ENCODE measurements at places on chromosomes 5 and 9.

- DNase-seq: no peak
Measured at GRCh38 chr9:137593176-137593575, 2.9 kb upstream of the ZMYND19 start.

GRCh38 chr5:37554938-37555337, 175.8 kb downstream of the WDR70 start:
- peak; percentile 46 for DNase-seq

DNA sequence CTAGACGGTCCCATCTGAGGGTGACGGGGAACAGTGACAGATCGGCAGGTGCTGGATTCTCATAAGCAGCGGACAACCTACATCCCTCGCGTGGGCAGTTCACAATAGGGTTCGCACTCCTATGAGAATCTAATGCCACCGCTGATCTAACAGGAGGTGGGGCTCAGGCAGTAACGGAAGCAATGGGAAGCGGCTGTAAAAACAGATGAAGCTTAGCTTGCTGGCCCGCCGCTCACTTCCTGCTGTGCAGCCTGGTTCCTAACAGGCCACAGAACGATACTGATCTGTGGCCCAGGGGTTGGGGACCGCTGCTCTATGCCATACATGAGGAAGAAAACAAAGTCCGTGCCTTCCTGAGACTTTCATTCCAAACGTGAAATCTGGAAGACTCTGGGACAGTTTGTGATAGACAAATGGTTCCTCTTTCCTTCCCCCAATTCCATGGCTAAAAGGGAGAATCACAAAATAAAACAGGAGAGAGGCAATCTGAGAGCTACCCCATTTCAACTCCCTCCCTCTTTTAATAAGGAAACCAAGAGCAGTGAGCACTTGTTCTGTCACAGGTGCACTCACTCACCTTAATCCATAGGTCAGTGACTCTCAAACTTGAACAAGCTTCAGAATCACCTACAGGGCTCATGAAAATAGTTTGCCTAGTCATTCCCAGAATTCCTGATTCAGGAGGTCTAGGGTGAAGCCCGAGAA, 12.1 kb downstream of the PDCL start:
- DNase-seq: no peak

GRCh38 chr5:126752081-126752785, 24.7 kb upstream of the LMNB1 start:
- DNase-seq: no peak

- no peak for DNase-seq
Measured at GRCh38 chr5:144323181-144323580, 152.5 kb downstream of the KCTD16 start.

GRCh38 chr5:116757326-116757725, 182.7 kb upstream of the SEMA6A start:
- no peak for DNase-seq

GRCh38 chr5:32051796-32052195, 122.3 kb downstream of the GOLPH3 start:
- no peak for DNase-seq

DNA sequence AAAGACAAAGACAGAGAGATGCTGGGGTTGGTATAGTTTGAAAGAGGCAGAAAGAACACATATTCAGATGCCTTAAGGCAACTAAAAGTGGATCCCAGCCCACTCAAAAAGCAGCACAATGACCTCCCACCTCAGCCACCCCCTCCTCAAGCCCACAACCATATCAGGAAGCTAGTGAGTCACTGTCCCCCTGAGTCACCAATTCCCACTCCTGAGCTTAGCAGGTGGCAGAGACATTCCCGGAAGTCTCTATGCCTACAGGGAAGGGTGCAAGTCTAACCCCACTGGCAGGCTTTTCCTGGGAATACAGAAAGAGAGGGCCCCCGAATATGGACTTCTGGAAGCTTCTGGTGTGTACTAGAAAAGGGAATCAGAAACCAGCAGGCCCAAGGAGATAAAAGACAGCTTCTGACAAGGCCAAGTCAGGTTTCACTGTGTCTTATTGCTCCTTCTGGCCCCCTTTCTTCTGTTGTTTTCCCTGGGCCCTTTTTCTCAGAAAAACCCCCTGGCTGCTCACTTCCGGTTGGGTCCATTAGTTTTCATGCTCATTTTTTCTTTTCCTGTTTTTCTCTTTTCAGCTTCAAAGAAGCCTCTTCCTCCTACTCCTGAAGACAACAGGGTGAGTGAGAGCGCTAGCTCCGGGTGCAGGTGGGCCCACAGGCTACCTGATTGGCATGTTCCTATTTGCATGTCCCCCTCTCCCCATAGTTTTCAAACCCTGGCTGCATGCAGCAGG, 36.8 kb downstream of the ITK start:
- no peak for DNase-seq

- no peak for DNase-seq
Measured at GRCh38 chr9:136858452-136858843, 6.3 kb downstream of the MAMDC4 start.

DNA sequence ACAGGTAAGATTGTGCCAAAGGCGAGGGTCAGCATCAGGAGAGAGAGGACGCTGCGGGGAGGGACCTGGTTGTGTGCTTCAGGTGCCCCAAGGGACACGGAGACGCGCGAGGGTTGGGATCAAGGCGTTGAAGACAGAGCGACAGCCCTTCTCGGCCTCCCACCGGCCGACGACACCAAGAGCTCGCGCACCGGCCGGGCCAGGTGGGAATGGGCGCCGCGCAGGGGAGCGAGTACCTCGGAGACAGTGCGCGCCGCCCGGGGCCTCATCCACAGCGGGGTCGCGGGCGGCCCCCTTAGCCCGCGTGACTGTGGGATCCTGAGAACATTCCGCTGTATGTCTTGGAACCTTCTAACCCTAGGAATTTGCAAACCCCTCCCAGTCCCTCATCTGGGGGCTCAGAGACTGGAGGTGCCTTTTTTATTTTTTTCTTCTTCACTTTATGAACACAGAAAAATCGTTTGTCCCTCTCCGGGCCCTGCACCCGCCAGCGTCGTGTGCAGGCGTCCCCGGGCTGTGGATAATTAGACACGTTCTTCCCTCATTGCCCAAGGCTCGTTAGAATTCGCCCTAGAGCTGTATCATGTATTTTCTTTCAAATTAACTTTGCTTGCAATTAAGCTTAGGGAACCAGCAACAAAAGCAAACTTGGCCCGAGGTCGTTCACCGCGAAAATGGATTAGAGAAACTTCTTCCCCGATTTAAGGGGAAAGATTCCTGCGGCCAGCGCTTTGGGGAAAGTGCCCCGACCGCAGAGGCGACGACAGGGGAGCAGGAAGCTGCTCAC, 4.8 kb downstream of the FOXE1 start:
- DNase-seq: no peak

GRCh38 chr9:101706261-101706798, 32.1 kb downstream of the GRIN3A start:
- DNase-seq: peak; percentile 44

GRCh38 chr9:128103589-128103962, 24.0 kb downstream of the PTGES2 start:
- DNase-seq: peak; percentile 75

GRCh38 chr9:124769549-124770358, 1.4 kb downstream of the NR6A1 start:
- no peak for DNase-seq

GRCh38 chr5:120372899-120373298, 91.2 kb upstream of the PRR16 start:
- no peak for DNase-seq

GRCh38 chr9:128145536-128145935, 3.7 kb upstream of the LCN2 start:
- DNase-seq: no peak

DNA sequence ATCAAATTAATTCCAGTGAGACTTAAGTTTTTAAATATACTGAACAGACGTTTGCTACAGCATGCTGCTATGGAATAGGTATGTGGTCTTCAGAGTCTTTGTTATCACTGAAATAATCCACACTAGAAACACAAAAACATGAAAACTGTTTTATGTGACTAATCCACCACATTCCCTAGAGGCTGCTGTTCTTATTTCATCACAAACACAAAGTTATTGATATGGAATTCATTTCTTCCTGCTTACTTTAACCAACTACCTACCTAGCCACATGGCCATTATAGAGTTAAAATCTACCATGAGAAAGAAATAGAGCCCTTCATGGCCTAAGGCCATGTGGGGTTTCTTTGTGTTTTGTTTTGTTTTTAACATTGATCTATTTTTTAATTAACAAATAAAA, 232.3 kb upstream of the PTGER4 start:
- DNase-seq: no peak

DNA sequence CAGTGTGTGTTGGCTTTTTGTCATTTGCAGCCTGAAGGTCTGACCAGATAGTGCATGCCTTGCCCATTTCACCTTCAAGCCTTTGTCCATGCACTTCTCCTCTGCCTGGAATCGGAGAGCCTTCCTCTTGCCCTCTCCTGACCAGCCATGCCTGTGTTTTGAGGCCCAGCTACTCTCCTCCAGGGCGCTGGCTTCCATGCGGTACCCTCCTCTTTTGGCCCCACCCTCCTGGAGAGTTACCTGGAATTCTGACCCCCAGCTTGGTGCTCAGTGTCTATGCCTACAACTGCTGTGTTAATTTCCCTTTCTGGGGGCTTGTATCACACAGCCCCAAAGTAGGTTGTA, 52.5 kb downstream of the CXXC5 start:
- no peak for DNase-seq

- DNase-seq: no peak
Measured at GRCh38 chr9:79896390-79896980, 324.7 kb downstream of the TLE4 start.

- no peak for DNase-seq
Measured at GRCh38 chr5:62214701-62215100, 91.3 kb upstream of the KIF2A start.

DNA sequence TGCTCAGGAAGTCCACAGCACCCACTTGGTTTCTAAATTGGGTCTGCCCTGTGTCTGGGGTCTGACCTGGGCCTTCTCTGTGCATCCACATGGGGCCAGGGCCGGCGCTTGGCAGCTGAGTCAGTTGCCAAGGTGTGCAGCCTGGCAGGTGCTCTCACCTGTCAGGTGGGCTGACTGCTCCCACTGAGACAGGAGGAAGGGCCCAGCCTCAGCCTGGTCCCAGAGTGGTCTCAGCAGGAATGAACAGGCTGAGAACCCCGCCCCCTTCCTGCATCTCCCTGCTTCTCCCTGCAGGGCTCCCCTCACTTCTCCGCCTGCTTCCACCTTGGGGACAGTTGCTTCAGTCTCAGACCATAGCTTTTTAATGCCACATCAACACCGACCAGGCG, 60.5 kb downstream of the BARX1 start:
- DNase-seq: no peak

DNA sequence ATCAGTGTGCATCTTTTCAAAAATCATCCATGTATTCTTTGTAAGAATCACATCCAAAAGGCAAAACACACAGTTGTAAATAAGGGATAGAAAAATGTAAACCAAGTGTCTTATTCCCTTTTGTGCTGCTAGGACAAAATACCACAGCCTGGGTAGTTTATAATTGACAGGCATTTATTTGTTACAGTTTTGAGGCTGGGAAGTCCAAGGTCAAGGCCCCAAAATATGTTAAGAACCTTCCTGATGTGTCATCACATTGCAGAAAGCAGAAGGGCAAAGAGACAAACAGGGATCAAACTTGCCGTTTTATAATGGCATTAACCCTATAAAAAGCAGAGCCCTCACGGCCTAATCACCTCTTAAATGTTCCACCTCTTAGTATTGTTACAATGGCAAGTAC, 364.8 kb downstream of the MED10 start:
- DNase-seq: no peak

- DNase-seq: peak; percentile 21
Measured at GRCh38 chr9:7782400-7783120, 17.0 kb downstream of the DMAC1 start.

DNA sequence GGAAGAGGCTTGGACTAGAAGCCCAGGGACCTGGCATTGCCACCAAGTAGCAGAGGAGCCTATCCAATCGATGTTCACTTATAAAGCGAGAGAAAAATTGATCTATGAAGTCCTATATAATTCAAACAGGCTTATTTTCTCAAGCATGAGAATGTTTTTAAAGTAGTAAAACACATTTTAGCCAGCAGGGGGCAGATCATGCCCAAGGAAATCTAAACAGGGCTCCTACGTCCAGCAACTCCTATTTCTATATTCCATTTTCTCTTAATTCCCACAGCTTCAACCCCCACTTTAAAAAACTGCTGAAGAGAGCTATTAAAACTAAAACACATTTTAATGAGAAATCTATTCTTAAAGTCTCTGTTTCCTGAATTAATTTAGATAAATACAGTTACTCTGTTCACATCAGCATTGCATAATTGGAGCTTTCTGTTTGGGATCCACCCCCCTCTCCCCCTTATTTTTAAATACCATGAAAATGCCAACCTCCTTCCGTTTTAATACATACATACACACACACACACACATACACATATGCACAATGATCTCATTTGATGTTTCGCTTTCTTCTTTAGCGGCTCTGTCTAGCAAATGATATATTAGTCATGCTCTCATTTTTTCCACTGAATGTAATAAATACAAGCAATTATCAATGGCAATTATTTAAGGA, 144.9 kb downstream of the MYO10 start:
- DNase-seq: peak; percentile 81

DNA sequence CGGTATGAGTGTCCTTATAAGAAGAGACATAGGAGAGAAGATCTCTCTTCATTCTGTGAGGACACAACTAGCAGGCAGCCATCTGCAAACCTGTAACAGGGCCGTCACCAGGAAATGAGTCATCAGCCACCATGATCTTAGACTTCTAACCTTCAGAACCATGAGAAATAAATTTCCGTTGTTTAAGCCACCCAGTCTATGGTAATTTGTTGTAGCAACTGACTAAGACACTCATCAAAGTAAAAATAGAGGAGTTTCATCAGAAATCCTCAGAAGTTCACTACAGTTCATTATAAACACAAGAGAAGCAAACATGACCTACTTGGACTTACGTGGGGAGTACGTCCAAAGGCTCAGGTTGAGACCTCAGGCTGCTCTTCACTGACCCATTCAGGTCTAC, 357.7 kb downstream of the SEMA5A start:
- DNase-seq: no peak

- DNase-seq: no peak
Measured at GRCh38 chr5:86986837-86987236, 280.8 kb upstream of the RASA1 start.

- no peak for DNase-seq
Measured at GRCh38 chr9:17532461-17532860, 46.4 kb upstream of the SH3GL2 start.

- DNase-seq: no peak
Measured at GRCh38 chr5:77208507-77209163, 1.8 kb upstream of the PDE8B start.

GRCh38 chr5:130532786-130533185, 628.5 kb downstream of the CHSY3 start:
- DNase-seq: no peak

GRCh38 chr9:134968823-134969090, 51.0 kb upstream of the FCN1 start:
- no peak for DNase-seq

GRCh38 chr5:6868171-6868570, 154.9 kb downstream of the TENT4A start:
- no peak for DNase-seq

DNA sequence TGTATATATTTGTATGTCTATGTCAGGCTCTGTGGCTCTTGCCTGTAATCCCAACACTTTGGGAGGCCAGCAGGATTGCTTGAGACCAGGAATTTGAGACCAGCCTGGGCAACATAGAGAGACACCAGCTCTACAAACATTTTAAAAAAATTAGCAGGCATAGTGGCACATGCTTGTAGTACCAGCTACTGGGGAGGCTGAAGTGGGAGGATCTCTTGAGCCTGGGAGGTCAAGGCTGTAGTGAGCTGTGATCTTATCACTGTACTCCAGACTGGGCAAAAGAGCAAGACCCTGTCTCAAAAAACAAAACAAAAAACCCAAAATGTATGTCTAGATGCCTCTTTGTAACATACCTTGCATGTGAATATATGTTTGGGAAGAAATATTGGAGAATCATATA, 15.8 kb downstream of the ARRDC3 start:
- no peak for DNase-seq

- DNase-seq: peak; percentile 17
Measured at GRCh38 chr5:32115985-32116384, 58.1 kb downstream of the GOLPH3 start.
